ENCODE measurements at places on chromosomes 3 and 15.

- no peak for DNase-seq
These were observed 8.0 kb downstream of the PIK3CA start for GRCh38 chr3:179156170-179156569.

GRCh38 chr3:175940881-175941280 lies 1081.7 kb downstream of the NAALADL2 start:
- no peak for DNase-seq

DNA sequence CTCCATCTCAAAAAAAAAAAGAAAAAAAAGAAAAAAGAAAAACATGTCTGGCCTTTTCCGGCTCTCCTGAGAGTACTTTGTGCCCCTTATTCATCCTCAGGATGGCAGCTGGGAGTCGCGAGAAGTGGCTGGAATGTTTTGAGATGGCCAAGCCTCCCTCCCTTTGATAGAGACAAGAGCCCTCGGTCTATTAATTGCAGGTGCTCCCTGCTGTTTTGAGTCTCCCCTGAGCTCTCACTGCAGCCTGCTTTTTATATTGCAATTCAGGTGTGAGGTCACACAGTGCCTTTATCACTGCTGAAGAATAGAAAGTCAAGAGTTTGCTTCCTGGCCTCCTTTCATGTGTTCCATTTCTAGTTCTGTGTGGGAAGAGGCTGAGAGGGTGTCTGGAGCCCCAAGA lies 10.9 kb downstream of the CA12 start:
- DNase-seq: no peak

DNA sequence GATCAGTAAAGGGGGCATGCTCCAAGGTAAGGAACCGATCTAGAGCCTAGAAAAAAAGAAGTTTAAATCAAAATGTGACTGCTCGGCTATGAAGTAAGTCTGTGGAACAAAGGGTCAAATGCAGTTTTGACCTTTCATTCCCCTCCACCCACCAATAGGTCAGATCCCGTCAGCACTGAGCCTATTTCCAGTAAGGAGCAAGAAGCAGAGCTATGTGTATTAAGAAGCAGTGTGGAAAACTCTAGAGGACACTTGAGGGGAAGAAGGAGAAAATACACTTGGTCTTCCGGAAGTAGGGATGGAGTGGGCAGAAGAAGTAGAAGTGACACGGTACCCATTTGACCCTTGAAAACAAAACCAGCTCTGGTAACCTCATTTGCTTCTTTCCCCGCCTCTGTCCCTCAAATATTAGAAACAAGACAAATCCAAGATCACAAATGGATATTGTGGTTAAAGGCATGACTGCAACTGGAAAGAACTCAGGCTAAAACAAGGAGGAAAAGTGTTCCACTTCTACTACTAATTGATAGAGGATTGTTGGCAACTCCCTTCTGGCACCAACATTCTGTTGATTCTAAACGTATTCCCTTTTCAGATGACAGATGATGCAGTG lies 888.3 kb upstream of the NR2F2 start:
- no peak for DNase-seq

DNA sequence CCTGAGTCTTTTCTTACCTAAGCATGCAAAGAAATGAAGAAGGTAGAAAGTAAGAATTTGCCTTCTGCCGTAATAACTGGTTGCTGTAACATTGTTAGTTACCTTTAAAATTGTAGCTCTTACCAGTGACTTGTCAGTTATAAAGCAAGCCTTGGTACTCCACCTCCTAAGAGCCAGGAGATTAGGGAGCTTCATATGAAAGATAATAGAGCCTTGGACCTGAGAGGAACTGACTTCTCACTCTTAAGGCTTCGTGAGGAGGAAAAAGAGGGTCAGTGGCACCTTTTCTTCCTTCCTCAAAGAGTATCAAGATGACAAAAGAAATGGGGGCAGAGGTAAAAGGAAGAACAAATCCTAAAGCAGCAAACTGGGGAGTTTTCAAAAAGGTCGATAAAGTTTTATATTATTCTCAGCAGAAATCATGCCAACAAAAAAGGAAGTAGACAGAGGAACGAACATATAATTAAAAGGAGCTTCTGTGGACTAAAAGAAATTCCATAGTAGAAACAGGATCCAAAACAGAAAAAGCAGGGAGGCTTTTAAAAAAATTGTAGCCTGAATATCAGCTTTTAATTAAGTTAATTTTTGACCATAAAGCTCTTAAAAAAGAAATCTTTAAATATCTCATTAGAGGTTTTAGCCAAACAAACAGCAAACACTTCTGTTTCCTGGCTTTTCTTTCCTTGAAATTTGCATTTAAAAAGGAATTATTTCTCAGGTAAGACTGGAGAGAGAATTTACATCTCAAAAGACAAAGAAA lies 847.1 kb upstream of the ALCAM start:
- DNase-seq: no peak

GRCh38 chr3:53046171-53047170 lies 598 bp upstream of the SFMBT1 start:
- DNase-seq: no peak

DNA sequence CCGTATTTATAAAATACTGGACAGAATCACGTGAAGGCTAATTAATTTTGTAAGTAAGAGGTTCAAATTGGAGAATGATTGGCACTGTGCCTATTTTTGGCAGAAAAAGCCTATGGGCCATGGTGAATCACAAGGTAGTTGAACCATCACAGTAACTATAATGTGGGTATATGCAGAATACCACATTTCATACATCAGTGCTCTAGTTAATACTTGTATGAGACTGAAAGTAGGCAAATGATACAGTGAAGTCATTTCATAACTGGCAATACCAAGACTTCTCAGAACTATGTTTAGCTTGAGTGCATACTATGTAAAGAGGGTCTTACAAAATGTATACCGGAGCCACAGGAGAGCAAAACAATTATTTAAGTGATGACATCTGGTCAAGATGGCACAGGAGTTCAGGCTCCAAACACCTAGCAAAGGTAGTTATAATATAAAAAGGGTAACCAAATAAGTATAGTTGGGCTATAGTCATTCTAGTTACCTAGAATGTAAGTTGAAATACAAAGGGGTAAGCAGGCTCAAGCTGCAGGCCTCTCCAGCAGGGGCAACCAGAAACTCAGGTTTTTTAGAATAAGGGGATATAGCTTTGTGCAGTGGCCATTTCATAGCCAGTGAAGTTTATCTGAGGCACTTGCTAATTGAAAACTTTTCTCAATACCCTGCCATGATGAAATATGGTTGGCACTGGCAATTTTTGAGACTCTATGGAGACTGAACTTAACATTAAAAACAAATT lies 19.1 kb downstream of the GPR160 start:
- DNase-seq: no peak

- no peak for DNase-seq
These were observed 5.7 kb upstream of the IQGAP1 start for GRCh38 chr15:90382320-90382719.

DNA sequence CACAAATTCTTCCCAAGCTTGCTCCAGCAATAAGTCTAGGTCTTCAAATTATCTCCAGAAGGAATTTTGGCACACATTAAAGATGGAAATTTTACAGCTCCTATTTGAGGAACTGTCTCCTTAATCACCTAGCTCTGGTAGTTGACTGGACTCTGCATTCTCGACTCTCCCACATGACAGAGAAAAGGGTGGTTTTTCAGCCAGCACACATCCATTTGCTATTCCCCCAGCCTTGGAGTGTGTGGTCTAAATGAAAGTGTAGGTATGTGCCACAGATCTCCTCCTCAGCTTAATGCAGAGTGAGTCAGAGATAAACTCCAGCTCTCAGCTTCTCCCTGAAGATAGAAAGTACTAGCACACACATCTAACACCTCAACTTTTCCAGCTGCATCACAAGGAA lies 62.2 kb upstream of the ALCAM start:
- DNase-seq: no peak
